ENCODE measurements at places on chromosomes 5 and 9. TPM values are rescaled to one million over a fixed set of nuclear protein-coding genes. Genes with fewer than 3 reads are reported as not detected.

The STKLD1 gene
- 1.0 TPM for total RNA-seq

The PPP3R2 gene
- total RNA-seq, result not detected

The FRMD3 gene
- total RNA-seq, result 0.71 TPM

The CD74 gene
- 597 TPM for total RNA-seq

The LHX3 gene
- not detected for total RNA-seq

The OR1J2 gene
- total RNA-seq, result not detected

The DPH7 gene
- total RNA-seq, result 37.1 TPM

The SARDH gene
- total RNA-seq, result 5.2 TPM

The WWC1 gene
- total RNA-seq, result 0.35 TPM

The ITK gene
- total RNA-seq, result 324 TPM

The SPINK13 gene
- not detected for total RNA-seq

The MARVELD2 gene
- total RNA-seq, result 0.30 TPM

The ORM2 gene
- not detected for total RNA-seq

The MAP1B gene
- total RNA-seq, result not detected

The IGFBPL1 gene
- not detected for total RNA-seq

The NMUR2 gene
- total RNA-seq, result not detected

The SPATA31D1 gene
- total RNA-seq, result not detected

The PTGES gene
- not detected for total RNA-seq

The C1QTNF2 gene
- total RNA-seq, result not detected

The SLCO6A1 gene
- not detected for total RNA-seq

The EIF4E1B gene
- not detected for total RNA-seq

The OTULINL gene
- 33.0 TPM for total RNA-seq

The KLF4 gene
- total RNA-seq, result 0.28 TPM

The IFNB1 gene
- not detected for total RNA-seq

The INSYN2B gene
- total RNA-seq, result not detected

The CDC23 gene
- 25.4 TPM for total RNA-seq
